ENCODE measurements at places on chromosomes 6 and 20.

DNA sequence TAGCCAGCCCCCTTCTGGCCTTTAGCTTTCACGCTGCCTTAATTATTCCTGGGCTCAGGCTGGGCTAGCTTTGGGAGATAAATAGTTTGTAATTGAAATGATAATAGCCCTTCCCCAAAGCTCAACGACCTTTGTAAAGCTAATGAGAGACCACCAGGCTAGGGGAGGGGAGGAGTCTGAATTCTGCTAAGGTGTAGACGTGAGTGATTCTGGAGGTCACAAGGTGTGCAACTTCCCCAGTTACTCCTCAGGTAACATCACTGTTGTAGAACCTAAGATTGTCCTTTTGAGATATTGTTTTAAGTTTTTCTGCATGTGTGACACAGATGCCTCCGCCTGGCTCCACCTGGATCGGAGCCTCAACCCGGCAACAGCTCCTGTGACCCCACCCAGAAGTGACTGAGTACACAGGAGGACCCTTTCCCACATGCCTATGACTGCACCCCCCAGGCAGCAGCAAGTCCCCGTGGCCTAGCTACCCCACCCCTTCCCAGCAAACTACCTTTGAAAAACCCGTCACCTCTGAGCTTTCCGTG is 5.8 kb upstream of the GPR31 start:
- no peak for DNase-seq

DNA sequence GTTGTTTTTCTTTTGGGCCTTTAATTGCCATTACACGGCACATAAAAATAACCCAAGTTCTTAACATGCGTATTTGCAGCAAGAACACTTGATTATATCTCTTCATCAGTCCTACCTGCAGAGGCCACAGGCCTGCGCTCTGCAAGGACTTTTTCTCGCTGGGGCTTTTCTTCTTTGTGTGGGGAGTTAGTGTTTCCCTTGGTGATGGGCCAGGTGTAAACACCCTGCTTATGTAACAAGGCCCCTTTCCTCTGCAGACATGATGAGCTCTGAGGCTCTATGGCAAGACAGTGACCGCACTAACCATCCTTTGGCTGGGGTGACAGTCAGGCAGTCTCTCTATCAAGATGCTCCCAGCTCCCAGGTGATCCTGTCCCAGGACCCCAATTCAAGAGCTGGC is 97.8 kb upstream of the PCSK2 start:
- DNase-seq, result no peak

DNA sequence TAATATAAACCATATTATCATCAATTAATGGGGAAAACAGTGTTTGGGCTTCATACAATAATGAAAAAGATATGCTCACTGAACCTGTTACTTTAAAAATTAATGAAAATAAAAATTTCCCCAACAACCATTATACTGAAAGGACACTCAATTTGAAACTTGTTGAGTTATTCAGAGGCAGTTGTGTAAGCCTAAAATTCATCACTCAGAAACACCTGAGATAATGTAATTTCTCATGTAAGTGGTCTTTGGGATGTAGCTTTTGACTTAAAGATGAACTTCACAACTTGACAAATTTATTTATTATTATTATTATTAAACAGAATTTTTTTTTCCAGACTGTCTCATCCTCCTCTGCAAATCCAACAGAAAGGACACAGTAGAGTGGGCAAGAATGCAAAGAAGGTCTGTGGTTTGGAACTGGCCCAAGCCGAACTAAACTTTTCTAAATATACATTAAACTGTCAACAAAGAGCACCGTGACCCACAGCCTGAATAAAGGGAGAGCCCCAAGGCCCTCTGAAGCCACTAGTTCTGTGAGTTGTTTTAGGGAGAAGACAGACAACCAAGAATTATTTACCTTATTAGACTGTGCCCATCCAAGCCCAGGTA is 32.2 kb upstream of the HEY2 start:
- DNase-seq, result no peak

DNA sequence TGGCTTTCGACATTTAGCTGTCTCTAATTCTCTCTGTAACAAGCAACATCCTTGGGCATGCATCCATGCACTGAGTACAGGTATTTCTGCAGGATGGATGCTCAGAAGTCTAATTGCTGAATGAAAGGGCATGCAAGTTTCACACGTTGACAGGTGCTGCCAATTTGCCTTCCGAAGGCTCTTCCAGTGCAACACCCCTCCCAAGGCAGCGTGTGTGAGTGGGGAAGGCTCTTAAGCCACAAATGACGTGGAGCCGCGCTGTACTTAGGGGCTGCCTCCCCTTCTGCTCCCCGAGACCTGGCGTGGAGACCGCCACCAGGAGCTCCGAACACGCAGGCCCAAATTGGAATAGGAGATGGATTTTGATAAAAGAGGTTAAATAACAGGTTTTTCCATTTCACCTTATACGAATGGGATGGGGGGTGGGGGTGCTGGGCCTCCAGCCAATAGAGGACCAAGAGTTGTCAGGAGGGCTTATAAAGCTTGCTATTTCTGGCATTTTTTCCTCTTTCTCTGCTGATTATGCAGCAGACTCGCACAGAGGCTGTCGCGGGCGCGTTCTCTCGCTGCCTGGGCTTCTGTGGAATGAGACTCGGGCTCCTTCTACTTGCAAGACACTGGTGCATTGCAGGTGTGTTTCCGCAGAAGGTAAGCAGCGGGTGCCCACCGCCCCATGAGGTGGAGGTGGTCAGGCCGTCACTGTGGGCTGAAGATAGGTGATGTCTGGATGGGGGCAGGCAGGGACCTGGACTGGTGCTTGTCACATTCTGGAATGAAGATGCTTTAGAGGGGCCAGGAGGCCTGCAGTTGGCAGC is 30.9 kb downstream of the TOX2 start:
- DNase-seq, result no peak

DNA sequence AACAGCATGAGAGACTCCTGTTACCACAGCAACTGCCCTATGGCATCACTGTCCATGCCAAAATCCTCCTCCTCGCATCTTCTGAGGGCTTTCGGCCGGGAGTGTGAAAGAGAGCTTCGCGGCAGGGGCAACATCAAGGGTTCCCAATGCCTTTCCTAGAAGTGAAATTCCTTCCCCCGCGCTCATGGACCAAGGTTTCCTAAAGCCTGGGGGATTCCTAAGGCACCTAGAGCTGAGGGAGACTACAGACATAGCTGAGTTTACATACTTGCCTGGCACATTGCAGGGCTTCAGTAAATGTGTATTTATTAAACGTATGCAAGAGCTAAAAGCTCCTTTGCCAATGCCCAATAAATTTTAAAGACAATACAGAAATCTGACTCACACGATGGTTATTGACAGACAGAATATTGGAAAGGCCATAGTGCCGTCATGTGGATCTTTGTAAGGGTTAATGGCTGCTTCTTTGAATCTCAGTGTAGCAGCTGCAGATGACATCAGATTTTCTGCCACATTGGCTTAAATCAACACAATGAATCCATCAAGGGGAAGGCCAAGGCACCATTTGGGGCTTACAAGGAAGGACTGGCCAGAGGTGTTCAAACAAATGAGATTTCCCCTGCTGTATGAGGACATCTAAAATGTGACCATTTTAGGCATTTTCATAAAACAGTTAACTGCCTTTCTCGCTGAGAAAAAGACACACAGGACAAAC is 281.2 kb upstream of the JARID2 start:
- DNase-seq, result no peak

DNA sequence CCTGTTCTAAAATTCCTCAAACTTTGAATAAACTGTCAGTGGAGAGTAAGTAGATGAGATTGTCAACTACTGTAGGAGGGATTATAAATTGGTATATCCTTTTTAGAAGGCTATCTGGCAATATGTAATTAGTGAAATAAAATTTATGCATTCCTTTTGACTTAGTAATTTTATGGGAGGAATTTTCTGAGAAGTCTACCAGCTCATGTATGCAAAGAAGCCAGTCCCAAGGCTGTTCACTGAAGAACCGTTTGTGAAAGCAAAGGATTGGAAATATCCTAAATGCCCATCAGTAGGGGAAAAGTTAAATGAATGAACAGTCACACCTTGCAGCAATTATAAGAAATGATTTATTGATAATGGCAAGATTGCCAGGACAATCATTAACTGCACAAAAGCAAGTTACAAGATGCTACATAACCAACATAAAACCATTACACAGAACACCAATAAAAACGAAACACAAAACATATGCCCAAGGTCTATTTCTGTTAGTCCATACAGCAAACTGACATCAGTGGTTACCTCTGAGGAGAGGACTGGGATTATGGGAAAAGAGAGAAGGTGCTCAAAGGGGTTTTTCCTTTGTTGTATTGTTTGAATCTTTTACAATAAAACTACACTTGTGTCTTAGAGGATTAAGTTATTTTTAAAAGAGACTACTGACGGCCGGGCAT is 4.6 kb upstream of the DSTN start:
- DNase-seq, result no peak
